ENCODE measurements at places on chromosomes 5 and 9.

DNA sequence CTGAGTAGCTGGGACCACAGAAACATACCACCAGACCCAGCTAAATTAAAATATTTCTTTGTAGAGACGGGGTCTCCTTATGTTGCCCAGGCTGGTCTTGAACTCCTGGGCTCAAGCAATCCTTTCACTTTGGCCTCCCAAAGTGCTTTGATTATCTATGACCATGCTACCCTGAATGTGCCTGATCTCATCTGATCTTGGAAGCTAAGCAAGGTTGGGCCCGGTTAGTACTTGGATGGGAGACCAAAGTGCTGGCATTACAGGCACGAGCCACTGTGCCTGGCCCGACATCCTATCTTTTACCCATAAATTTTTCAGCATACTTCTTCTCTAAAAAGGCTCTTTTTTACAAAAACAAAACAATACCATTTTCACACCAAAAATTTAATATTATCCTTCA lies 137.0 kb upstream of the LRRTM2 start:
- DNase-seq, result no peak

- no peak for DNase-seq
These were observed 212.0 kb downstream of the ARHGAP26 start for GRCh38 chr5:142981886-142982820.

- DNase-seq, result no peak
These were observed 61.5 kb downstream of the FXN start for GRCh38 chr9:69097064-69097463.

- DNase-seq, result no peak
These were observed at the start of gene S100Z for GRCh38 chr5:76849419-76850291. S100Z (plus strand) TSS chr5:76850014; CDS start chr5:76875360, 25,346 bp downstream.

GRCh38 chr5:144089401-144090021 lies 80.9 kb downstream of the YIPF5 start:
- no peak for DNase-seq

- DNase-seq, result no peak
These were observed 11.2 kb upstream of the RIC1 start for GRCh38 chr9:5617749-5618148.

DNA sequence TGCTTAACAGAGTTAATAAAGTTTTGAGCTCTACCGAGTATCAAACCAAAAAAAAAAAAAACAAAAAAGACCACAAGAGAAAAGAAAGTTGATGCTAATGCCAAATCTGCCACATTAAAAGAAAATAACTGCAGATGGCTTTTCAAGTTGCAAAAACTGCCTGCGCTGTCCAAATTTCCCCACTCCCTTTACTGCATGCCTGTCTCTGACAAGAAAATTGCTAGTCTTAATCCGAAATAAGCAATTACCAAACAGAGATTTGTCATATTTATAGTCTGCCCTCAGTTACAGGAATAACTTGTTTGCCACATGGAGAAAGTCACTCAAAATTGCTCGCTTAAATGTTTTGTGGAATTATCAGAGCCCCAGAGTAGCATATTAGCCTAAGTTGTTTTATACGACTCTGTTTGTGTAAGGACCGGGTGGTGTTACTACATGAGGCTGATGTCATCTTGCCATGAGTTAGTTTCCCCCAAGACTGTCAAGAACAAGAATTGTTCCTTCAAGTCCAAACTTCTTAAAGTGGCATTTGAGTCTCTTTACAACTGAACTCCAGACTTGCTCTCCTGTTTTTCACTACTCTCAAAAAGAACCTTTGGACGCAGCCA lies 160.9 kb downstream of the CEP120 start:
- no peak for DNase-seq

- no peak for DNase-seq
These were observed 104.0 kb upstream of the PTCH1 start for GRCh38 chr9:95620722-95621121.

Measured in stimulated activated naive CD8-positive, alpha-beta T cell treated with anti-CD3 and anti-CD28 coated beads, Interleukin-15, amount 100 ng/mL, for 72 hours (primary cell).